ENCODE measurements at places on chromosomes 1 and 21.

DNA sequence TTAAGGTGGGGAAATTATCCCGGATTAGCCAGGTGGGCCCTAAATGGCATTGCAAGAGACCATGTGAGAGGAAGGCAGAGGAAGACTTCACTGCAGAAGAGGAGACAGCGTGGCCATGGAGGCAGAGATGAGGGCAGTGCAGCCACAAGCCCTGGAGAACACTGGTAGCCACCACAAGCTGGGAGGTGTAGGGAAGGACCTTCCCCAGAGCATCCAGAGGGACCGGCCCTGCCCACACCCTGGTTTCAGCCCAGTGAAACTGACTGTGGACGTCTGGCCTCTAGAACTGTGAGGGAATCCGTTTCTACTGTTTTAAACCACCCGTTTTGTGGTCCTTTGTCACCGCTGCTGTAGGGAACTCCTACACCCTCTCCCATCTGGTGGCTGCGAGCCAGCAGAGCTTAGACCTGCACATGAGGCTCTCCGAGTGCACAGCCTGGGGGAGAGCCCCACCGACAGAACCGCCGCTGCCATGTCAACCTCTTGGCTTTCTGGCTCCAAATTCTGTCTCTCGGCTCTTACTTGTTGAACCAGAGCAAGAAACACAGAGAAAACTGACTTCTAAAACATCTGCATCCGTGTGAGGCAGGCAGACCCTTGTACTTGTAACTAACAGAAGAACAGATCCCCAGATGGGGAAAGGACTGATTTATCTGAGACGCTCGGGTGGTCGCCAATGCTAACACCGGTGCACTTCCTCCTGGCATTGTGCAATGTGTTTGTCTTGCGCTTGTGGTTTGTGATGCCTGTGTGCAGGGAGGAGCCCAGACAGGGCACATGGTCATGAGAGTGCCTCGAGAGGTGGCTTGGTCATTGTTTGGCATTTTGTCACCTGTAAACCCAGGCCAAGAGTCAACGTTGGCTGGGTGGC, 90.8 kb upstream of the TMPRSS2 start:
- DNase-seq, result no peak

GRCh38 chr1:243712242-243712641, 137.8 kb downstream of the AKT3 start:
- no peak for DNase-seq

GRCh38 chr1:34292472-34292871, 115.8 kb downstream of the C1orf94 start:
- no peak for DNase-seq

DNA sequence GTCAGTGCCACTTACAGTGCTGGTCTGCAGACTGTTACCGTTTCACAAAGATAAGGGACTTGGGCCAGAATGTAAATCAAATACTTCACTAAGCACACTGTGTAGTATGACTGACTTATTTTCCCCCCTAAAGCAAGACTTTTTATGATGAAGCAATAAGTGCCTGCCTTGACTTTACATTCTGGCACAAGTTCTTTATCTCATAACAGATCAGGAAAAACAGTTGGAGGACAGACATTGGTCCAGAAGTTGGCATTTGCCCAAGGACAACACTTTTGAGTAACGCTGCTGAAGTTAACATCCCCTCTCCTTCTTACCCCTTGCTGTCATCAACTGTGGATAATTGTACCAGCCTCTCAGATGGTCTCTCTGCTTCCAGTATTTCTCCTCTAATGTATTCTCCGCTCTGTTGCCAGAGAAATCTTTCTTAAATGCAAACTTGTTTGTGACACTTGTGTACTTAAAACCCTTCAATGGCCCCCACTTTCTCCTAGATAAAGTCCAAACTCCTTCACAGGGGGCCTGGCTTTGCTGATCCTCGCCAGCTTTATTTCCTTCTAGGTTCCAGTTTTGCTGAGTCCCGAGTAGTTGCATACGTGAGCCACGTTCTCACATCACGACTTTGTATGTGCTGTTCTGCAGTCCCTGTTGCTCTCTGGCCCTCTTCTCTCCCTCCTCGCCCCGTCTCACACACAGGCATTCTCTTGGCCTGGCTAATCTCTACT, 45.7 kb downstream of the S1PR1 start:
- DNase-seq, result no peak

DNA sequence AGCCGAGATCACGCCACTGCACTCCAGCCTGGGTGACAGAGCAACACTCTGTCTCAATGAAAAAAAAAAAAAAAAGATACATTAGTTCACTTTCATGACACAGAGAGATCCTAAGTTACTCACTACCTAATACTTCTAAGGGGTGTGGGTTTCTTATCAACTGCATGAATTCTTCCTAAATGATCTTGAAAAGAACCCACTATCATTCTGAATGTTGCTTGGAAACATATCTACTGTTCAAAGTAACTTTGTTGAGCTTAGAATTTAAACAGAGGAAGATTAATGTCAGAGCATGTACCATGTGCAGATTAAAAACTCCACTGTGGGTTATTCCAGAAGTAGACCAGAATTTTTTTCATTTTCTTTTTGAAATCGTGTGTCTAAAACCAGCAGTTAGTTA, 241.5 kb downstream of the LTN1 start:
- no peak for DNase-seq

DNA sequence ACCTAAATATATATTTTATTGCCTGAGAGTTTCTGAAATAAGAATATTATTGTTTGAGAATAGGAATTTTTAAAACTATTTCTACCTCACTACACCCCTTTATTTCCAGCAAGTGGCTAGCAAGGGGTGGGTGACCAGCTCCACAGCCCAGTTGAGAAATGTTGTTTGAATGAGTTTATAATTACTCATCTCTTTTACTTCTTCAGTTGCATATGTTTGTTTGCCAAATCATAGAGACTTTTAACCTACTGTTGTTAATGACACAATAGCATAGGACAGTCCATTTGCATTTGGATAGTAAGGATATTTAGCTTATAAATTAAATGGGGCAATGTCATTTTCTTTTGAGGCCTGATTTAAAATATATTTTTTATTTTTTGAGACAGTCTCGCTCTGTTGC, 127.8 kb downstream of the NRDC start:
- DNase-seq, result no peak

DNA sequence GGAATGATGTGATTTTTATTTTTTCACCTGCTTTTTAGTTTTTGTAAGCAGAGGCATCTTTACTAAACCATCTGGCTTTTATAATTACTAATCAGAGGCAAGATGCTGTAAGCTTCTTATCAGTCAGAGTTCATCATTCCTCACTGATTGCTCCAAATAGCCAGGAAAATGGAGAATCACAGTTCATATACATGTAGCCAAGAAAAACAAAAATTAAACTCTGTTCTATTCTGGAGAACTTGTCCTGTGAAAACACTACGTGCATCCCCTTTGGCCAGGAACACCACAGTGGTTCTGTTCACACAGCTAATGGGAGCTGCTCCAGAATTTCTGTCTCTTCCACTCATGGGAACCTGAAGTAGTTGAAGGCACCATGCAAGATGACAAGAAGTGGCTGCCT, 725.5 kb upstream of the CHRM3 start:
- DNase-seq, result no peak

DNA sequence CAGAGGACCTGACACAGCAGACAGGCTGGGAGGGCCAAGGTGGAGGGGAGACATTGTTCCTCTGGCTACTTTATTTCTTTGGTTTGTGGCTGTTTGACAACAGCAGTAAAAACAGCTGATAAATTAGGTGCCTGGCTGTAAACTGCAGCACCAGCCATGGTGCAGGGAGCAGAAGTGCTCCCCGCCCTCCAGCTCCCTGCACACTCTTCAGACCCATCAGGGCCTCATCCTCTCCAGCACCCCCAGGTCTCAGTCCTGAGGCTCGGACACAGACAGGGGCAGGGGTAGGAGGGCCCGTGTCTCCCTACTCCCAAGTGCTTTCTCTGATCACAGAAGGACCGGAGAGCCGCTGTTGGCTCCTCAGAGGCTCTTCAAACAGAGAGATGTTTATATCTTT, 17.7 kb upstream of the LRRN2 start:
- DNase-seq, result no peak

DNA sequence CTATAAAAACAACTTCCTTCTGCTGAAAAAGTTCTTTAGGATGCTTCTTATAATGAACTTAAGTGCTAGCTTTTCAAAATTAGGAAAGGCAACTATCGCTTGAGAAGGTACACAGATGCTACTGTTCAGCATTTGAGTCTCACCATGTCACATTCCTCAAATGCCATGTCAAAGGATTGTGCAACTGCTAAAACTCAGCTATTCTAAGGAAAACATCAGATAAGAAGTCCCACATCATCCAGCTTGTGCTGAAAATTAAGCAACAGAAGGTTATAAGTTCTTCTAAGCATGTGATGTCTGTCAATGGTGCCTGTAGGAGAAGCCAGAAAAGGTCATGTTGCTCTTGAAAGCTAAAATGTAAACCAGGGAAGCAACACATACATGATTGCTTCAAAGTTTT, 36.5 kb downstream of the MCOLN2 start:
- no peak for DNase-seq

DNA sequence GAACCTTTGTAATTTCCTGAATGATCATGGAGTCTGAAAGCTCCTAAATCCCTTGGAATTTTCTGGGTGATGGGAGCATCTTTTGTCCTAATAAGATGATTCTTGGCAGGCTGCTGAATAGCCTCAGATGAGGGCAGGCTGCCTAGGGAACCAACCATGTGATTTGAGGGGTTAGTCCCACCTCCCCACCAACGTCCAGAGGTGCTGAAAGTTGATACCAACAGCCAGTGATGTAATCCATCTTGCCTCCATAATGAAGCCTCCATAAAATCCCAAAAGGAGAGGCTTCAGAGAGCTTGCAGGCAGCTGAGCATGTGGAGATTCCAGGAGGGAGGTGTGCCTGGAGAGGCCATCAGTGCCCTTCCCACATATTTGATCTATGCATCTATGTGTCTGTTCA, 43.7 kb downstream of the GTF2B start:
- DNase-seq, result no peak

GRCh38 chr1:201041011-201041410, 17.5 kb upstream of the KIF21B start:
- DNase-seq, result no peak

GRCh38 chr21:26465916-26466315, 107.2 kb downstream of the CYYR1 start:
- DNase-seq, result no peak

DNA sequence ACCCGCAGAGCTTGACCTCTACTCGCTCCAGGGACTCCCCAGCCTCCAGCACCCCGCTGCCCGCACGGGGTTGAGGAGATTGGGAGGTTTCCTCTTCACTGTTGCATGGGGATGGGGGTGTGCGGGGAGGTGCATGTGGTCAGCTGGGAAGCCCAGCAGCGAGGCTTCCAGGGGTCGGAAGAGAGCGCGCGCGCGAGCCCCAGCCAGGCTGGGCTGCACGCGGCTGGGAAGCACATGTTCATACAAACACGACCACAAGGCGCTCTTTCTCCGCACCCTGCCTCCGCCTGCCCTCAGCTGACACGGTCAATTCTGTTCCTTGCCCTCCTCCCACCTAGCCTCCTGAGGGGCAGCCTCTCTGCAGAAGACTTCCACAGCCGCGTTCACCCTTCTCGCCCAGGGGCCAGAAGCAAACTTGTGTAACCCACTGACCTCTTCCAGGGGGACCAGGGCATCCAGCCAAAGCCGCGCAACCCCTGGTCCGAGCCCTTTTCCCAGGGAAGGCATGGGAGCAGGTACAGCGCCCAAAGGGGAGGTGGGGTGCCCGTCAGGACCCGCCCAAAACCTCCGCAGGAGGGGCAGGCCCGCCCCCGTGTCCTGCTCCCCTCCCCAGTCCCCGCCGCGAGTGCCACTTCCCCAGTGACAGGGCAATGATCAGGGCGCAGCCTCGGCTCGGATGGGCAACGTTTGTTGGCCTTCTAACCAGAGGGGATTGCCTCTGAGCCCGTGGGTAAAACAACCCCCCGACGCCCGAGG, 1.3 kb downstream of the COL24A1 start:
- DNase-seq, result no peak

- DNase-seq, result no peak
Measured at GRCh38 chr1:188140958-188141357, 1312.2 kb downstream of the PLA2G4A start.

- no peak for DNase-seq
Measured at GRCh38 chr21:43811262-43812105, 22.1 kb downstream of the RRP1 start.

DNA sequence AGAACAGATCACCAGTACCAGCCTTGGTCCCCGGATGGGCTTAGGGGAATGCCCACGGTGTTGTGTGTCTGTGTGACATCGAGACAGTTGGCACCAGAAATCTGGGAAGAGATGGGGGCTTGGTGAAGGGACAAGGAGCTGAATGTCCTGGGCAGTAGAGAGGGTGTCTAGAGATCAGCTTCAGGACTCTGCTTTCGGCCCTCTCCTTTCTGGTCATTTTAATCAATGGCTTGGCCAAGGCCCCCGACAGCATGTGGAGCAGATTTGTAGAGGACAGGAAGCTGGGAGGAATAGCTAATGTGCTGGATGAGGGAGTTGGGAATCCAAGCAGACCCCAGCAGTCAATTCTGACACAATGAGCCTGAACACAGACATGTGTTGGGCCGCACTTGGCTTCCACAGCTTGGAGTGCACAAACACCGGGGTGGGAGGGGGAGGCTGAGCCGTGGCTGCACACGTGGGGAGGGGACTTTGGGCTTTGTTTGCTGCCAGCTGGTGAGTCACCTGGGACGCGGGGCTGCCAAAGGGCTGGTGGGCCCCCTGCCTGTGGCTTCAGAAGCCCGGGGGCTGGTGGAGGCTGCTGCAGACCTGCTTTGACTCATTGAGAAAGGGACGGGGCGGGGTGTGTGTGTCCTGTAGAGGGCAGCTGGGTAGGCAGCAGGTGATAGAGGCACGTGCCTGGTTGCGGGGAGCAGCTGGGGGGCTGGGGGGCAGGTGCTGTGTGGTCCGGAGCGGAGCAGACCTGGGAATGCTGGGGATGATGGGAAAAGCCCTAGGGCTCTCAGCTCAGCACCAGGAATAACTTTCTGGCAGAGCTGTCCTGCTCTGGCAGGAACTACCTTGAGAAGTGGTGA, 20.9 kb downstream of the SLC1A7 start:
- DNase-seq, result no peak

DNA sequence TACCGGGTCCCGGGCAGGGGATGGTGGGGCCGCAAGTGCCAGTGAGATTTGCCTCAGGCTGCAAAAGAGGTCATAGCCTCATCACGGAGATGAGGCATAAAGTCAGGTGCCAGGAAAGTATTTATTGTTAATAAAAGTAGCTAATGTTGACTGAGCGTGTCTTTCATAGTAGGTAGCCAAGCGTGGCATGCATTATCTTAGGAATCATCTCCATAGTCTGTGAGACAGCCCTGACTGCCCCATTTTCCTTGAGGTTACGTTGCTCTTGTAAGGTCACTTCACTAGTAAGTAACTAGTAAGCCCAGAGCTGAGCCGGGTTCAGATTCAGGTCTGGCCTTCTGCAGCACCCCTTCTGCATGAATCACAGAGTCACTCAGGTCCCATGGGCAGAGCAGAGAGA, 174.2 kb downstream of the CAMTA1 start:
- DNase-seq, result no peak

All from stimulated activated CD4-positive, alpha-beta T cell treated with anti-CD3 and anti-CD28 coated beads, TNF-alpha, amount 100 ng/mL, for 24 hours (primary cell).